Fibroblast of the aortic adventitia (primary cell): ENCODE measurements at places on chromosomes 4 and X. TPM values are rescaled to one million over a fixed set of nuclear protein-coding genes. Genes with fewer than 3 reads are reported as not detected.

SCML2 gene
- 1.5 and 3.4 TPM in 2 replicates for total RNA-seq

SSX1 gene
- total RNA-seq: 0.09 TPM in 1 of 2 replicates, not detected in the other

NAA11 gene
- total RNA-seq: not detected in 2 replicates

TMEM47 gene
- total RNA-seq: 25.3 and 68.1 TPM in 2 replicates

- no peak for DNase-seq
These were observed 81.1 kb downstream of the ENPP6 start for GRCh38 chr4:184136525-184136924.

- no peak for DNase-seq
These were observed 144.4 kb upstream of the GUCY1A1 start for GRCh38 chr4:155522201-155522600.
